ENCODE measurements at places on chromosomes 2 and 18.
A peak's percentile ranks its signal among the peaks of the same experiment; 100 is the strongest.

DNA sequence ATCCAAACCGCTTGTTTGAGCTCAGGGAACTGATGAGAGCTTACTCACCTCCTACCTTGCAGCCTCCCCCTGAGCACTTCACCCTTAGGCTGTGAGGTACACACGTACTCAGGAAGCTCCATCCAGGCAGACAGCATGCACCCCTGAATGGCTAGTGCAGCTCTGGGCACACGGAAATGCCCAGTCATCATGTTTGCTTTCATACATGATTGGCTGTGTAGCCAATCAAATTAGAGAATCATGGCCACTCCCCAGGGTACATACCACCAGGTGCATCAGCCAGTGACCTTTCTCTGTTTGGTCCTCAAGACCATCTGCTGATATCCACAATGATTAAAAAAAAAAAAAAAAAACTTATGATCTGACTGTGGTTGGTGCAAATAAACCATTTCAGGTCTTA is 42.1 kb downstream of the RNF152 start:
- peak; percentile 63 for DNase-seq

DNA sequence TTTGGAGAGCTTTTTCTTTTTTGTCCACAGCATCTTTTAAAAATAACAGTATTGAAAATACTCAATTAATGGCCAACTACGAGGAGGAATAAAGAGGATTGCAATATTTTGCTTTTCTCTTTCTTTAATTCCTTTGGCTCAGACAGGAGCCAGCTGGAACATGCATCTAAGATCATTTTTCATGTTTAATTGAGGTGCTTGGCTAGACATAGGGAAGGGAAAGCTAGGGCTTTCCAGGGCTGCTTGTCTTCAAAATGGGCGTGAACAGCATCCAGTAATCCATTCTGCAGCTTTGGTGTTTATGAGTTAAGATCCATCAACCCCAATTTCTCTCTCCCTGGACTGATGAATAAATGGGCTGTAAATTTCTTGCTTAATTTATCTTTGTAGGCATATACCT is 323.0 kb downstream of the PTPRM start:
- no peak for DNase-seq

- no peak for DNase-seq
Measured at GRCh38 chr2:99710721-99711120, 220.9 kb upstream of the REV1 start.

DNA sequence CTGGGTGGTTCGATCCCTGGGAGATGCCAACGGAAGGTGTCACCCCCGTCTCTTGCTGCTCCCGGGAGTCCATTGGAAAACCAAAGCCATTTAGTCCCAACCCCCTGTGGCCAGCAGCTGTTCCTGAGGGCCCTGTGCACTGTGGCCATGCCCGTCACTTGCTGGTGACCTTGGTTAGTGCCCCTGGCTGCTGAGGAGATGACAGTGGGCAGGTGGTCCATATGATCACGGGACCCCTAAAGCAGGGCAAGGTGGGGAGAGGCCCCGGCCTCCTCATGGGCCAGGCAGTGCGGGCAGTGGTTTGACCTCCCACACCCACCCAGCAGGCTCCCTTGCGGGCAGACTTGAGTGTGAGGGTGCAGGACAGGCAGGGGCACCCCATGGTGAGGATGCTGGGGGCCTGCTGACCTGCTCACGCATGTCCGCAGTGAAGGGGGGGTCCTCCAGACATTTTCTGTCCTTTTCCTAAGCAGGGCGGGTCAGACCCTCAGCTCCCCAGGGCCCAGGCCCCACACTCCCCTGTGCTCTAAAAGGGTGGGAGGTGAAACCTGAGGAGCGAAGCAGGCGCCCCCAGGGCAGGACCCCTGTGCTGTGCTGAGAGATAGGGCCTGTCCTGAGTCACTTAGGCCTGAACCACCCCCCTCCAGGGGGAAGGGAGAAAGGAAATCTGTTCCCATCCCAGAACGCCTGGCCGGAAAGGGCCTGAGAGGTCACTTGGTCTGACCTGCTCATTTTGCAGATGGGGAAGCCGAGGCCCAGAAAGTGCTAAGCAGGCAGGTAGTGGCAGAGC is 6.8 kb downstream of the ITM2C start:
- DNase-seq, result no peak

GRCh38 chr2:18047213-18047611 is 168.7 kb downstream of the KCNS3 start:
- DNase-seq, result no peak

DNA sequence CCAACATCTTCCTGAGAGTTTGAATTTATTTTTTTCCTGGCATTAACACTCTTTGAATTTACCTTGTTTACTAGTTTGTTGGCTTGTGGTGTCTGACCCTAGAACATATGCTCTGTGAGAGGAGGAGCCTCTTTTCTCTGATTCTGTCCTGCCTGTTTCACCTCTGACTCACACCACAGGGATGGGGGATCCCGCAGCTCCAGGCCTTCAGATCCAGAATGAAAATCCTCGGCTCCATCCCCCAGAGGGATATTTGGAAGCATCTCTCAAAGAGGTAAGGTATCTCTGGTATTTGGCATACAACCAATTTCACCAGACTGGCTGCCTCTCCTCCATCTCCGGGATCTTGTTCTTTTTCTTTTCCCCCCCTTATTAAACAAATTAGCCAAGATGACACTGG is 104.7 kb downstream of the GPR39 start:
- DNase-seq, result no peak

DNA sequence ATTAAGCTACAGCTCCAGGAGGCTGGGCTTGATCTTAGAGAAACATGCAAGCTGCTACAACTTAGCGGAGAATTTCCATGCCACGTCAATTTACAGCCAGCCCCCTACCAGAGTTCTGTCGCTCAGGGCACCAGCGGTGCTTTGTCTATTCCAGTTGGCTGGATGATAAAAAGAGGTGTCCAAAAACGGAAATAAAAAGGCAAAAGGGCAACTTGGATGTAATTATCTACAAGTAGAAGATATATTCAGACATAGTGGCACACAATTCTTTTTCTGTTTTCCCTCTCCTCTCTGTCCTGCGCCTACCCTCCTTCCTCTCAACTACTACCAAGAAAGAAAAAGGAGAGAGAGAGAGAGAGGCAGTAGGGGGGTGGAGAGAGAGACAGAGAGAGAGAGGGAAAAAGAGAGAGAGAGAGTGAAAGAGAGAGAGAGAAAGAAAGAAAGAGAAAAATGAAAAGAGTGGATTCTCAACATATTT is 363 bp upstream of the RFTN2 start:
- no peak for DNase-seq

DNA sequence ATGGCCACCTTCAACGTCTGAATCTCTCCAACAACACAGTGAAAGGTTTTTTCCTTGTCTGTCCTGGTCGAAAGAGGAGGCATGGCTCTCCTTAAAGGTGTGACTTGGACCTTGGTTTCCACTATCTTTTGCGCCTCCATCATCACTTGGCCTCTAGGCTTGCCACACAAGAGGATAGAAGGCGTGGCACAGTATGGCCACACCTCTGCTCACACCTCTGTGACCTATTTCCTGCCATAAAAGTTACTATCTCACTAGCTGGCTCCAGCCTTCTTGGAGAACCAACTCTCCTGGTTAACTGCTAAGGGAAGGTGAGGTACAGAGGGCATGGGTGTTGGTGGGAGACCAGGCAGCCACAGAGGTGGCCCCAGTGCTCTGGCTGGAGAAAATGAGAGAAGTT is 165.9 kb downstream of the UXS1 start:
- no peak for DNase-seq

GRCh38 chr2:174878537-174879147 is 114.4 kb upstream of the CHRNA1 start:
- DNase-seq, result no peak

DNA sequence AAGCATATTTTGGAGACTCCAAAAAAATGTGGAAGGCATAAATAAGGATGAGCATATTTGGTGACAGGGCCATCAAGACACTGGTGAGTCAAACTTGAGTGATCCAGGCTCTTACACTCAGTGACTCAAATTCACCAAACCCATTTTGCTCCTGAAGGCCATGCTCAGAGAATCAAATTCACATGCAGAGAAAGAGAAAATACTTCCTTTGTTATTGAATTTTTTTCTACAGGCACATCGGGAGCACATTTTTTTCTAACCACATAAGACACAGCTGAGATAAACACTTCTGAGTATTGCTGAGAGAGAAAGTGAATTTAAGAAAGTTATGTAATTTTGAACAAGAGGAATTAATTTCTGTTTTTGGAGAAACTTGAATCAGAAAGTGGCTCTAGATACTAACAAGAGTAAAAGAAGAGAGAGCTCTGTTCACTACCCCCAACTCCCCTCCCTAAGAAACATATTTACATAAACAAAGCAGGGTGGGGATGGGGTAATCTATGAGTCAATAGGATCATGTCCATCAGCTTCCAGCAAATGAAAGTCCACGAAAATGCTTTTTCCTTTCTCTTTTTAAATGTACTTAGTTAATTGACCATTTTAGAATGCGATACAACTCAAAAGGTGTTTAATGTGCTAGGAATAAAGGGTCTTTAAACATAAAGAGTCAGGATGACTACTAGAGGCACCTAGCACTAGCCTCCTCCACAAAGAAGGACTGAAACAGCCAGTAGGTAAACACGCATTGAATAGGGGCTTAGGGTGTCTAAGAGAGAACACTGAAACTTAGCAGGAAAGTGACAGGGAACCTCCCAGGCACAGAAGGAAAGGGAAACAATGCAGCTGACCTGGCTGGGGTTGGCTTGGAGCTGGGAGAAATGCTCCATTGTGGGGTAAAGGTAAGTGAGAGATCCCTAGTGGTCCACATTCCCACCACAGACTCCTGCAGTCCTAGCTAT is 152.3 kb downstream of the KCNE4 start:
- DNase-seq, result no peak

DNA sequence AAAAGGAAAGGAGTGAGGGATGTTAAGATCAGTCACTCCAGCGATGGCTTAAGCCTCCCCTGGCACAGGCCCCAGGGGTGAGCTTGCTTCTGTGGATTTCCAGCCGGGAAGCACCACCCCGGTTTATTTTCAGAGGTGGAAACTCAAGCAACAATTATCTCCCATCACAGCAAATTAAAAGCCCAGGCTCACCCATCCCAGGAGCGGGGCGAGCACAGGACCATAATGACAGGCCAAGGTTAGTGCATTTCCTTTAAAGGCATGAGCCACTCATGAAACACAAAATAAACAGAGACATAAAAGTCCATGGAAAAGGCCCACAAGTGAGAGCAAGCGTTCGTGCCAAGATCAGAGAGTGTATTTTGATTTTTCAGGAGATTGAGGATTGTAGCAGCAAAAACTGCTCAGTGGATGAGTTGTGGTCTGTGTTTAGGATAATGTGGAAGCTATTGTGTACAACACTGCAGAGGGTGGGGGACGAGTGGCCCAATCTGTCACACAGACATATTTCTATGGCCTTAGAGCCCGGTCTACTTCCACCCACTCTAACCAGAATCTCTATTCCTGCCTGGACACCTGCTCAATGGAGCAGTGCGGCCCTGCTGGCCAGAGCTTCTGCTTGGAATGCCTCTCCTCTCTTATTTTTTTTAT is 111.4 kb upstream of the CDC42EP3 start:
- DNase-seq, result peak; percentile 90

GRCh38 chr2:7209757-7210555 is 292.7 kb downstream of the RNF144A start:
- no peak for DNase-seq

DNA sequence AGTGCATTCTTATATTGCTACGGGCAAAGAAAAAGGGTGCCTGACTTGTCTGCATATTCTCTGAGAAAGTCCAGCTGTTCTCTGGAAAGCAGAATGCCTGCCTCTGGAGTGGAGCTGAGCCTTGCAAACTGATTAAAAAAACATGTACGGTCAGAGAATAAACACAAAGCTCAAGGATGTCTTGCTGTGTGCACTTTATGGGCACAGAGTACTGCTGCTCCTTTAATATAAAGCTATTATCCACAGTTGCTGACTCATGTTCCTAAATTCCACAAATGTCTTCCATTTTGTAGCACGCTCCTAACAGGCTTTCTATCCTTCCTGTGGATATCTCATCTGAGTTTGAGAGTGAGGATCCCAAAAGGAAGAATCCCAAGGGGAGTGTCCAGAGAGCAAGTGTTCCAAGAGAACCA is 229.0 kb downstream of the MREG start:
- DNase-seq, result no peak

DNA sequence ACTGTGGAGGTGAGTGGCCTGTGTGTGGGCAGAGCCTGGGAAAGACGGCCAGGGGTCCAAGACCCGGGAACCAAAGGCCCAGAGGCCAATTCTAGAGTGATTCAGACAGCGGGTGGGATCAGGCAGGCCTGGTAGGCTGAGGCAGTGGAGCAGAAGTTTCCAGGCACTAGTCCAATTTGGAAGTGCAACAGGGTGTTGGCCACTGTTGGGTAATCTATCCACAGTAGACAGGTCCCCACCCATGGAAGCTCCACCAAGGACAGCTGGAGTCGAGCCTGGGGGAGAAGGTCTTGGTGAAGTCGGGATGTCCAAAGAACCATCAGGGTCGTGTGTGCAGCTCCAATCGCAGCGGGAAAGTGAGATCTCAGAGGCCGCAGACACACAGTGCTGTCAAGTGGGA is 125.8 kb upstream of the COPS8 start:
- no peak for DNase-seq

- no peak for DNase-seq
Measured at GRCh38 chr2:203759690-203760365, 53.4 kb downstream of the CD28 start.

- no peak for DNase-seq
Measured at GRCh38 chr18:9521770-9522169, 46.5 kb downstream of the RALBP1 start.

DNA sequence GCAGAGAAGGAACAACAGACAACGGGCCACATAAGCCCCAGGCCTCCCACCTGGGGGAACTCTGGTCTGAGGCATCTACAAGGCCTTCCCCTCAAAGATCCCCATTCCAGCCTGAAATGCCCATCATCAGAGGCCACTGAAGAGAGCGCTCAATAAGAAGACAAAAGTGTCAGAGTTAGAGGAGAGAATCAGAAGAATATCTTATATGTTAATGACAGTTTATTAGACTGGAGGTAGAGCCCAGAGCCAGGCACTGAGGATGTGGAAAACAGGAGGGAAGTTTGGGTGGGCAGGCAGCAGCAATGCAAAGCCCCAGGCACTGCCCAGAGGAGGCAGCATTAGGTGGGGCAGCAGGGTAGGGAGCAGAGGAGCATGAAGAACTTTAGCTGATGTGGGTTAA is 2.9 kb upstream of the CTIF start:
- no peak for DNase-seq

DNA sequence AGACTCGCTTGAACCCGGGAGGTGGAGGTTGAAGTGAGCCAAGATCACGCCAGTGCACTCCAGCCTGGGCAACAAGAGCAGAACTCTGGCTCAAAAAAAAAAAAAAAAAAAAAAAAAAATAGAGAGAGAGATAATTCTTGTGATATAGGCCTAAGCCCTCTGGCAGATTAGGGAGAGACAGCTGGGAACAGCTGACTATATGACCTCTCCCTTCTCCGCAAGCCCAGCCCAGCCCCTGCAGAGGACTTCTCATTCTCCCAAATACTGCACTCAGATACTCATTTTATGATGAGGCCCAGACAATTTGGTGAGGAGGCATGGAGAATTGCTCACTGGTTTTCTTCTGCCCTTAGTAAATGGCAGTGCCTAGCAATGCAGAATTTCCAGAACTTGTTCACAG is 262.0 kb downstream of the HAUS1 start:
- no peak for DNase-seq

GRCh38 chr2:45330637-45331409 is 280.2 kb downstream of the SRBD1 start:
- peak; percentile 16 for DNase-seq
